ENCODE measurements at places on chromosomes 6 and 20.

- DNase-seq, result no peak
Observed at GRCh38 chr20:13336308-13337089, 115.4 kb downstream of the ISM1 start.

GRCh38 chr6:140806431-140806830, 1326.3 kb upstream of the GJE1 start:
- peak; percentile 25 for DNase-seq

DNA sequence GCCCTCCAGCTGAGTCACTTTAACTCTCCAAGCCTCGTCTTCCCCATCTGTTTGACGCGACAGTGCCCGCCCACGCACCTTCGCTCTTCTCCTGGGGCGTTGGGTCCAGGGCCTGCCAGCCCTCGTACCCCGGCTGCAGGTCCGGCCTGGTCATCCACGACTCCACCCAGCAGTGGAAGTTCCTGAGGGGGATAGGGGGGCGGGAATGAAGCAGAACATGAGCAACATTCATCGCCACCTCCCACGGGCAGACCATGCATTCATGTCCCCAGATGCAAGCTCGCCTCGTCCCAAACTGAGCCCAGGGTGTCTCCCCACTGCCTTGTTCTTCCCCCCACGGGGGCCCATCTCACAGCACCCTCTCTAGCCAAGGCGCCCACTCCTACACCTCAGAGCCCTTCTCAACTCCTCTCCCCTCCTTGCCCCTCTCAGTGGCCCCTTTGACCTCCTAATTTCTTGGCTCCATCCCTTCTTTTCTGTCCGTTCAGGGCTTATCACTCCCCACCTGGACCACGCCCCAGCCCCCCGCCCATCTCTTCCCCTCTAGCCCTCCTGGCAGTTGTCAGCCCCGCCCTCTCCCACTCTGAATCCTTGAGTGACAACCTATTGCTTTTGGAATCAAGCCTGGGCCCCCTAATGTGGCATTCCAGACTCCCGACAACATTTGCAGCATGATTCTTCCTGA, 23.7 kb downstream of the TGM2 start:
- DNase-seq, result no peak

GRCh38 chr6:63740709-63741108, 105.1 kb downstream of the PHF3 start:
- peak; percentile 86 for DNase-seq

DNA sequence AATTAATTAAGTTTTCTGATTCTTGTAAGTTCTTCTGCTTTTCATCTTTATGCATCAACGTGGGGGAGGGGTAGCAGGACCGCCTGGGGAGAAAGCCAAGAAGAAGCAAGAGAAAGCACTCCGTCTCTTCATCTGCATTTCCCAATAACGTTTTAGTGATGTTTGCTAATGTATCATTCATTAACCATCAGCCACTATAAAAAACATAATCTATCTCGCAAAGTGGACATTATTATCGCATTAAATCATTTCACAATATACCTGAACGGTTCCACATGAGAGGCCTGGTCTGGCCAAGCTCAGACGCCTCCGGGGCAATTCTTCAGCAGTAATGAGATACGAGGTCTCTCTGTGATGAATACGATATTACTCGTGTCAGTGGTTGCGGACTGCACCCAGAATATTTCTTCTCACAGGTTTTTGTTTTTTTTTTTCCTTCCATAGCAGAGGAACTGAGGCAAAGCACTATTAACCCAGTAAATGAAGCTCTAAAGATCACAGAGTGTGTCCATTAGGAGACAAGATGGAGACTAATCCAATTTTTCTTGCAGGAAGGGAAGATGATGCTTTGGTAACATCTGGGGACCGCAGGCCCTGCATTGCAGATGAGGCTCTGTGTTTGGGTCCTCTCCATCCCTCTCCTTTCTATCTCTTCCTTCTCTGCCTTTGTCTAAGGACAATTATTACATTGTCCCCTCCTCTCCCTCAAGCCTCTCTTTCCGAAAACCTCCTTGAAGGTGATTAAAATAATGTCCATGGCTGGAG, 156.1 kb downstream of the SLC35B3 start:
- DNase-seq, result no peak

DNA sequence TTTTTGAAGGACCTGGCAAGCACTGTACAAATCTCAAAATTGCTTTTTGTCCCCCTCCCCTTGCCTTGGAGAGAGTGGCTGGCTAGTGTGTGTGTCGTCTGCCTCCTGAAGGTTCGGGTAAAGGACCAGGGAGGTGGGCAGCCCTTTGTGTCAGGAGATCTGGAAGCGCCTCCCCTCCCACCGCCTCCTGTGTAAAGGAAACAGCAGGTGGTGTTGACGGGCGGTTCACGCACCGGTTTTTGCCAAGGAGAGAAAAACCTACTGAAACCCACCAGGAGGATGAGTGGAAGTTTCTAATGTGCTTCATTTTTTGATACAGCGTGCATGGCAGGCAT, 1.2 kb downstream of the ENTPD6 start:
- DNase-seq, result no peak

DNA sequence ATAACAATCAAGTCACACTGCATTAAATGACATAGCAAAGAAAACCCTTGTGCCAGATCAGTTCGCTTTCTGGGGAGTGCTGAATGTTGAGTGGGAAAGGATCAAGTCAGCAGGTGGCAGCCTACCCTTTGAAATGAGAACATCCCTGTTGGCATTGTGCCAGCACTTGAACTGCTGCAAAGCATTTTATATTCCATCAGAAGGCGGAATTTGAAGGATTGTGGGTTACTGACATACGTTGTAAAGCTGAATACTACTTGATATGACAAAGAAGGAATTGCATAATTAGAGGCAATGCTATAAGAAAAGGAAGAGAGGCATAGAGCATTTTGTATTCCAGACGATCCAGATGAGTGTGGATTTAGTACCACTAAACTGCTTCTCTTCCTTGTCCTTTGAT, 26.5 kb downstream of the BCKDHB start:
- DNase-seq, result peak; percentile 88

GRCh38 chr20:59137532-59137931, 26.1 kb upstream of the ZNF831 start:
- no peak for DNase-seq

GRCh38 chr6:111159633-111160032, 72.3 kb downstream of the SLC16A10 start:
- no peak for DNase-seq

GRCh38 chr20:33658929-33659328, 3.2 kb upstream of the C20orf144 start:
- no peak for DNase-seq

DNA sequence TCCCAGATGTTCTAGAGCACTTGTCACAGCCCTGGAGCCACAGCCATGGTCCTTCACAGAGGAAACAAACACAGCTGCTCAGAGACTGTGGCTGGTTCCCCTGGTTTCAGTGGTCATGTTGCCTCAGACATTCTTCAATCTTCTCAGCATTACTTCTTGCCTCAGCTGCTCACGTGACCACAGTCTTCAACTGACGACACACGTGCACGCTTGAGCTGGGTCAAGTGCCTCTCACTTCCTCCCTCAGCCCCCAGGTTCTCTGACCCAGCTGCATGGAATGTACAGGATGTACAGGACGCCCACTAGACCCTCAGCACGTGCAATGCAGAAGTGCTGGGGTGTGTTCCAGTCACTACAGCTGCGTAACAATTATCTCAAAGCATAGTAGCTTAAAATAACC, 159.8 kb upstream of the GGTLC1 start:
- no peak for DNase-seq

- no peak for DNase-seq
Observed at GRCh38 chr20:51389543-51390264, 152.8 kb downstream of the NFATC2 start.

DNA sequence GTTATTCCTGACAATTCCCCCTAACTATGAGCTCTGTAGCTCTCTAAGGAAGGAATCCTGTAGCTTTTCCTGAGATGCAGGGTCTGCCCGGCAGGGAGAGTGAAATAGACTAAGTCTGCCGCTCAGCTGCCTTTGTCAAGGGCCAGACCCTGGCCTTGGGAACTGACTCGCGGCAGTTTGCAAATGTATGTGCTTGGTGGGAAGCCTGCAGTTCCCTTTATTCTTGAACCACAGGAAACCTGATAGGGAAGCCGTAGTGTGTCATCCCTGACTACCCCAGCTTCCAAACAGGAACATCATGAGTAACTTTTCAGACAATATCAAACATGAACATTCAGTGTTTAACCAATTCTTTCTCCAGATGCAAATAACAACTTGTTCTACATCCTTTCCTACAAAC, 78.7 kb upstream of the IFNGR1 start:
- peak; percentile 57 for DNase-seq

DNA sequence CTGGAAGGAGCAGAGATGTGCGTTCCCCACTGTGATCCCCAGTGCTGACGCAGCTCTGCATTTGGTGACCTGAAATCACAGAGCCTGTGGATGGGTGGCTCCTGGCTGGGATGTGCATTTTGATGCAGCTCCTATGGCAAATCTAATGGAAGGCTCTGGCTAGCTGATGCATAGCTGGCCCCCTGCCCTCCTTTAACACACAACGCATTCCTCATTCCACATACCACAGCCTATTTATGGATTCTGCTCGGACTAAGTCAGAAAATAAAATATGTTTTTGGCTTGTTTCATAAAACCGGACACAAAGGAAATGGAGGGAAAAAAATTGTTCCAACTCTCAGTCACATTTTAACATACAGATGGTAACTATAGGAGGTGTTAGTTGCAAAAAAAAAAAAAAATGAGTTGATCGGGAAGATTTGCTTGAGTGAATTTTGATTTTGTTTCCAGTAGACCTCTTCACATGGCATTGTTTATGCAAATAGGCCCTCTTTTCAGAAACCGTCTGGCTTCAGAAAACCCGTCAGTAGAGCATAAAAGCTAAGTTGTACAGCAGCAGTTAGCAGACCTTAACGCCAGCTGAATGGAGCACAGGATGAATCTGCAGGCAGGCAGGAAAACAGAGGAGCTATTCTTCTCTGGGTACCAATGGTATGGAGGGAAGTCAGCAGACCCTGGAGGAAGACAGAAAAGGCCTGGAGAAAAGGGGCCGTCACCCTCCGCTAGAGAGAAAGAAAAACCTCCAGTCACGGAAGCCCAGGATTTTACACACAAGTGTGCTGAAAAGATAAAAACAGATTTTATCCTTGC, 215.4 kb downstream of the HDGFL1 start:
- DNase-seq, result peak; percentile 69

GRCh38 chr6:1729133-1729749, 119.5 kb downstream of the FOXC1 start:
- DNase-seq, result no peak
